ENCODE measurements at places on chromosomes 11 and 22. TPM values are rescaled to one million over a fixed set of nuclear protein-coding genes. Genes with fewer than 3 reads are reported as not detected.

CCDC89 gene
- total RNA-seq, result 2.7 TPM

PLEKHB1 gene
- total RNA-seq, result 0.26 TPM

MIOX gene
- total RNA-seq, result not detected

ACRV1 gene
- total RNA-seq, result not detected

ASPHD2 gene
- 5.5 TPM for total RNA-seq

PNPLA3 gene
- total RNA-seq, result 2.1 TPM

DENND6B gene
- 2.2 TPM for total RNA-seq

P2RX3 gene
- total RNA-seq, result not detected

CRYBB3 gene
- not detected for total RNA-seq

PANX2 gene
- 0.65 TPM for total RNA-seq

UPK3A gene
- not detected for total RNA-seq

ZNF280A gene
- not detected for total RNA-seq

MMP8 gene
- total RNA-seq, result under 0.01 TPM

LRRC4C gene
- 0.52 TPM for total RNA-seq

SLC6A5 gene
- total RNA-seq, result not detected

TNNT3 gene
- 12.1 TPM for total RNA-seq

MS4A4E gene
- not detected for total RNA-seq

PATE4 gene
- total RNA-seq, result not detected

ETS1 gene
- total RNA-seq, result 46.3 TPM

FOLR2 gene
- total RNA-seq, result not detected

FZD4 gene
- 5.8 TPM for total RNA-seq

KRTAP5-11 gene
- total RNA-seq, result not detected

APOA5 gene
- not detected for total RNA-seq

CBLIF gene
- total RNA-seq, result not detected

CCDC116 gene
- 0.16 TPM for total RNA-seq

PVALB gene
- total RNA-seq, result not detected

SNU13 gene
- 136 TPM for total RNA-seq

ESAM gene
- 5.6 TPM for total RNA-seq

HBG1 gene
- not detected for total RNA-seq

UBE2L6 gene
- total RNA-seq, result 41.2 TPM

CNGA4 gene
- total RNA-seq, result 0.16 TPM

SYCE3 gene
- not detected for total RNA-seq

INS gene
- not detected for total RNA-seq

MRGPRX1 gene
- not detected for total RNA-seq

NEAT1 gene
- total RNA-seq, result 5.8 TPM

FGF19 gene
- total RNA-seq, result not detected

MYRF gene
- 7.6 TPM for total RNA-seq

TEX54 gene
- total RNA-seq, result not detected

MYOD1 gene
- 5.3 TPM for total RNA-seq

KRTAP5-2 gene
- total RNA-seq, result not detected

C22orf31 gene
- not detected for total RNA-seq

PLAAT3 gene
- total RNA-seq, result 0.48 TPM

TSPAN18 gene
- total RNA-seq, result 0.88 TPM

RCOR2 gene
- total RNA-seq, result 6.9 TPM

SCGB1D2 gene
- total RNA-seq, result not detected

LRRC51 gene
- 3.0 TPM for total RNA-seq

ACR gene
- not detected for total RNA-seq
